ENCODE measurements at places on chromosomes 2 and 18.

- DNase-seq, result no peak
Measured at GRCh38 chr18:7568426-7568825, 1.3 kb downstream of the PTPRM start.

DNA sequence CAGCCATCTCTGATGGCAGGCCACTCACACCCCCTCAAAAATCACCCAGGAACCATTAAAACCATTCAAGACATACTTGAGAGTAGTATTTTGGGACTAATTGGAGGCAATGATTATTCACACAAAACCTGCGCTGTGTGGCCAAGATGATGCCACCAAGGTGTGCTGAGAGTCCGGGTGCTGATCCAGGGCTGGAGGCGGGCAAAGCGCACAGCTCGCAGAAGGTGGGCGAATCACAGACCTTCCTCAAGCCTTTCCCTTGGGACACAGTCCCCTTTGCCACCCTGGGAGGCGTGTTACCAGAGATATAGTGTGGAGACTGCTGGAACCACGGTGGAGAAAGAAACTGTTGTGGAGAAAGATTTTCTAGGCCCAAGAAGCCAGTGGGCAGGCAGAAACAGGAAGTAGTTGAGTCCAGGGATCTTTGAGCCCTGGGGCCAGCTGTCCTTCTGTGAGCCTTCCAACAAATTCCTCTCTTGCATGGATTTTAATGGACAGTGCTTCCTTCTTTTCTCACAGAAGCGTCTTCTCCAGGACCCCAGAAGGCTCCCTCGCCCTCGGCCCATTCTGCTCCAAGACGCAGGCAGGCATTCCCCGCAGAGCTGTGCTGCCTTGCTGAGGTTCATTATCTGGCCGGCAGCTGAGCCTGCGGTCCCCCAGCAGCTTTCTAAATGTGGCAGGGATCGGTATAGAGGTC lies 8.0 kb downstream of the COPS9 start:
- no peak for DNase-seq

GRCh38 chr18:61413396-61413795 lies 80.2 kb downstream of the CDH20 start:
- DNase-seq, result no peak

- peak; percentile 43 for DNase-seq
Measured at GRCh38 chr2:19357402-19358241, 801 bp downstream of the OSR1 start.

GRCh38 chr2:144162652-144163051 lies 357.3 kb downstream of the ZEB2 start:
- peak; percentile 11 for DNase-seq

DNA sequence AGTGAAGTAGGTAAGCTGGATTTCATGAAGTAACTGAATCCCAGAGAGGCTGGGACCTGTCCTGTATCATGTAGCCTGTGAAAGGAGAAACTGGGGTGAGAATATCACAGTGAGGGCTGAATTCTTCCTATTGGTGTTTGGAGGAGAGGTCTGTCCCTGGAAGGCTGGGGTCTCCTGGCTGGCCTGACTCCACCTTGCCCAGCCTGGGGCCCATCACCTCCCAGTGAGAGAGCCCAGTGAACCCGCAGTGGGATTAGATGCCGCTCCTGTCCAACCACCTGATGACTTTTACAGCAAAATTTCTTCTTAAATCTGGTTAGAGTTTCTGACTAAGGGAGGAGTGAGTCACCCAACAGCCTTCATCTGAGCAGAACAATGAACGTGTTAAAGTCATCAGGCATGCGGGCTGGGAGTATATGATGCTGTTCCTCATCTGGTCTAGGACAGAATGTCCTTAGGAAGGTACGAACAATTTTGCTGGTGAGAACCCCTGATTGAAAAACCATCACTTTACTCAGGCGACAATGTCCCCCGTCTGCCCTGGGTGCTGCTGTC lies 152.9 kb downstream of the LPIN1 start:
- peak; percentile 42 for DNase-seq

GRCh38 chr2:5412001-5412400 lies 280.2 kb upstream of the SOX11 start:
- no peak for DNase-seq

DNA sequence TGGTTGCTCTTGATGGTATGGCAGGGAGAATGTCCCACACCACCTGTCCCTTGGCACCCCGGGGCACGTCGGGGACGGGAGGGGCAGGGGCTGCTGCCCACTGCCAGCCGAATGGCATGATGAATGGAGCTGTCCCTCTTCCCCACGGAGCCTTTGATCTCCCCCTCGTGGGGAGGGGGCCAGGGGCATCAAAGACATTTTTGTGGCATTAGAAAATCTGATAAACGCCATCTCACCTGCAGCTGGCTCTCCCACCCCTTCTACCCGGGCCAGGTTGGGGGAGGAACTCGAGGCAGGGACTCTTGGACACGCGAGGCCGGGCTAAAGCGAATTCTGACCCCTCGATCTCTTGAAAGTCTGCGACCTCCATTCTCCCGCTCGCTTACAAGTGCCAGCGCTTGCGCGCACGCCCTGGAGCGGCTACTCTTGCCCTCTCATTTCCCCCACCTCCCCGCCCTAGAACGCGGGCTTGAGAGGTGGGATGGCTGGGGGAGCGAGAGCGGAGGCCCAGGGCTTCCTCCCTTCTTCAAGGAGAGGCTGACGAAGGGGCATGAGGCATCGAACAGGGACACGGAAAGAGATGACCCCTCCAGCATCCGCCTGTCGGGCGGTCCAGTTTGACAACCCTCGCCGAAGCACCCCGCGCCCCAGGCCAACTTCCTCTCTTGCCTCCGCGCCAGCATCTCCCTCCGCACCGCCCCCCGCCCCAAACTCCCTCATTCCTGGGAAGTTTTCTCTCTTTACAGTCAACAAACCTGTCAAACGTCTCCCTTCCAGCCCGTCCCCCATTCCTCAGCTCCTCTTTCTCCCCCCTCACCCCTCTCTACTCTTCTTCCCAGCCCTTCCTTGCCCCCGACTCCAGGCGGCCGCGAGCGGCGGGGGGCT lies 692 bp upstream of the WNT6 start:
- DNase-seq, result no peak

DNA sequence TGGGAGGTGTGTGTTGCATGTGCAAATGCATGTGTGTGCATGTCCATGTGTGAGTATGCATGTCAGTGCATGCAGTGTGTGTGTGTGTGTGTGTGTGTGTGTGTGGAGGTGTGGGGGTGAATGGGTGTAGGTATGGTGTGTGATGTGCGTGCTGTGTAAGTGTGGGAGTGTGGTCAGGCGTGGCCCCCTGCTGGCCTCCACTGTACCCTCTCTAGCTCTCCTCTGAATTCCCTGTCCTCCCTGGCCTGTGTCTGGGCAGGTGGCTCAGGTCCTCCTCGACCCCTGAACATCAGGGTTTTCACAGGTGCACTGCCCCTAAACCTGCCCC lies 230.2 kb downstream of the CELF4 start:
- no peak for DNase-seq

GRCh38 chr2:39666491-39667101 lies 879 bp downstream of the TMEM178A start:
- DNase-seq, result no peak

GRCh38 chr2:170191166-170191866 lies 13.4 kb downstream of the MYO3B start:
- no peak for DNase-seq

- DNase-seq, result peak; percentile 57
Measured at GRCh38 chr18:31513189-31513935, 15.4 kb downstream of the DSG2 start.

Data from PC-9 (cell line).